ENCODE measurements at places on chromosomes 2 and 18.

DNA sequence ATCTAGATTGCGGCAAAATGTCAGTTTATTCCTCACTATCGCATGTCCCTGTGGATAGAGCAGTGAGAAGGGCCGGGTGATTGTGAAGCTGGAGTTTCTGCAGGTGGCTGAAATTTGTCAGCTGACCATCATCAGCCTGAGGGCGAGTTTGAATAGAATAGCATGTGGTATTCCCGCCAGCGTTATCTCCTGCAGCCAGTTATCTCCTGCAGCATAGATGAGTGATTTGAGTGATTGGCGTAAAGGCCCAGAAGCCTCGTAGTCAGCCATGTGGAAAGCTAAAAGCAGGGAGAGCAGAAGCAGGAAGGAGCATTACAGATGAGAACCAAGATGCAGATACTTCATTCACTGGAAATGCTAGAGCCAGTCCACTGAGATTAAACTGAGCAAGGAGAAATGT, 65.5 kb downstream of the CABLES1 start:
- no peak for DNase-seq

DNA sequence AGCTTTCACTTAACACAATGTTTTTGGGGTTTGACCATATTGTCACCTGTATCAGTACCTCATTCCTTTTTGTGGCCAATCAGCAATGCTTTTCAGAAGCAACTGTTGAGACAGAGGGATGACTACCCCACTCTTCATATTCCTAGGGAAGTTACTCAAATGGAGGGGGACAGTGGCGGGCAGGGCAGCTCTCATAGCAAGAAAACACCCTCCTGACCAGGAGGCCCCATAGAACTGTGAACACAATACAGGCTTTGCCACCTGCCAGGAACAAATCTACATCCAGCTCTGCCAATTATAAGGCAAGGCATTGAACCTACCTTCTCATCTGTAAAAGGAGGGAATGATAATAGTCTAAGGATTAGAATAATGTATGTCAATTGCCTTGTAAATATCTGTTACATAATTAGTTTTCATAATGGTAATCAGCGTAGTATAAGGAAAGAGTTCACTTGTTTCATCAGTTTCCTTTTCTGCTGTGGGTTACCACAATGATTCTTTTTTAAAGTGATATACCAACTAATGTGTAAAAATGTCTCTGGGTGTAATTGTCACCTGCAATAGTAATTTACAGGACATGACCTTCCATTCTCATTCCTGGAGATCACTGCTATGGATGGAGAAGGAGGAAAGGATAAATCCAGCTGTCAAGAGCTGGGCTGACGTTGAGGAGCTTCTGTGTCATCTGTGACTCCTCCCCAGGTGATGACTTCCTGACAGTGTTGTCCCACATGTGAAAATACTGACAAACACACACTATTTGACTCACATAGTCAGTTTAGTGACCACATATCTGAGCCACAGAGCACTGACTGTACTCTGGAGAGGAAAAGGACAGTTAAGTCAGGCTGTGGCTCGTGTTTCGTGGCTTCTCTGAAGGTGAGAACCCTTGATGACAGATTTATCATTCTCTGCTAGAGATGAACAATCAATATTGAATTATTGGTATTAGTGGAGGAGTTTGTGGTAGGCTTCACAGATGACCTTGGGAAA, 13.5 kb downstream of the ALPK2 start:
- DNase-seq, result no peak

DNA sequence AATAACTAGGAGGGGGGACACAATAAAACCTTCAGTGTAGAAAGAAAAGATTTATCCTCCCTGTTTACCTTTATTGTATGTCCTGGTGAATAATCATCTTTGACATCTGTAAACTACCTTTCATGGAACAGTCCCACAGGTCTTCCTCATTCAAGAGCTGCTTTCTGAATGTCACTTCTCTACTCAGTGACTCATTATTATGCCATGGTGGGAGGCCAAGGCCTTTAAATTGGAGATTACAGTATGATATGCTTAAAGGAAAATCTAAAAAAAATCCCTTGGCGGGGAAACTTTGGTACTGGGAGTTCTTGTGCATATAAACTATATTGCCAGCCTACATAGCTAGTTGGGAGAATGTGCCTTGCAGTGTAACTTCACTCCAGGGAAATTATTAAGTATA, 713.0 kb downstream of the TDRD15 start:
- DNase-seq, result peak; percentile 76

DNA sequence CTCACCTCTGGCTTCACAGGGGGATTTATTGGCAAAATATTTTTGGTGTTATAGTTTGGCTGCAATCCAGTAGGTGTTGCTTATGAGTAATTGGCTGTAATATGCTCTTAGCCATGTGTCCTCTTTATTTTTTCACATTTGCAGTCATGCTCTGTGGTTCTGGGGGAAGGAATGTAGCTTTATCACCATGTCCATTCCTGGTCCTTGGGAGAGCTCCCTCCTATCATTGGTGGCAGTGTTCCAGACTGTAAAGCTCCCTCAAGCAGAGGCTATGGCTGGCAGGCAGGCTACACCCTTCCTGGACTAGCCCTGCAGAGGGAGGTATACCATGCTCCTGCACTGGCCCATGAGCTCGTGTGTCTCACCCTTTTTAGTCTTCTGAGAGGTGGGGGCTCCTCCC, 120.0 kb upstream of the FSIP2 start:
- peak; percentile 54 for DNase-seq

DNA sequence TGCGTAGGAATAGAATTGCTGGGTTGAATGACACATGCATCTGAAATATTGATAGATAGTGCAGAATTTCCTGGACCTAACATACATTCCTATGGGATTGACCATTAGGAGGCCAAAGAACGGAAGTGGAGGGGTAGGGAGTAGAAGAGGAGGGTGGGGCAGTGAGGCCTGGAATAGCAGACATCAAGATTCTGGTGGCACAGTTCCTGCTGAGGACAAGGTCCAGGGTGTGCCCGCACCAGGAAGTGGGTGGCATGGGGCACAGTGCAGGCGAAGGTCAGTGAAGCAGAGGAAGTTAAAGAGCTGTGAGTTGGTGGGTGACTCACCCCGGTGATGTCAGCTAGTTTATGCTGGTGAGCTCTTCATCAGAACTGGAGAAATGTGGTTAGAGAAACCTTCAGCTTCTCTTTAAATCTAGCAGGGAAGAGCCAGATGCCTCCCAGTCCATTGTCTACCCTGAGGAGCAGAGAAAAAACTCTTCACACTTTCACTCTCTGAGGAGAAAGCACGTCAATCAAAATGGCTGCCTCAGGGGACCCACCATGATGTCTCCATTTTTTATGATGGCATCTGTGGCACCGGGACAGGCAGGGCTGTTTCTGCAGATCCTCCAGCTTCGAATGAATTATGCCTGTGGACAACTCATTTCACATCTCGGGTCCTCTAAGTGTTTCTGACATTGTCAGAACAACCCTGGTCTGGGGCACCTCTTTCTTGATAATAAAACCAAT, 55.9 kb upstream of the CTLA4 start:
- DNase-seq, result peak; percentile 93

DNA sequence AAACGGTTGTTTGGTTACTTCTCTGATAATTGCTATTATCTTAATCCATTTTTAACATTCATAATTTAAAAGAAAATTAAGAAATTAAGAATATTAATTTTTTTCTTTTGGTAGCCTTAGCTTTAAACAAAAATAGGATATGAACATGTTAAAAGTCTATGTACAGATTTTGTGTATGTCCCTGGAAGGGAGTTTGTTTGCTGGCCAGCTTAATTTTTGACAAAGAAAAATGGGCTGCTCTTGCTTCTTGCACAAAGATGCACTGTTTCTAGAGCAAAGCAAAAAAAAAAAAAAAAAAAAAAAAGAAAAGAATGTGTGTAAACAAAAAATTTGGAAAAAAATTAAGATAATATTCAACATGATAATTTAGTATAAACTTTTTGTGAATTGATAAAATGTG, 1.3 kb downstream of the RFTN2 start:
- no peak for DNase-seq

DNA sequence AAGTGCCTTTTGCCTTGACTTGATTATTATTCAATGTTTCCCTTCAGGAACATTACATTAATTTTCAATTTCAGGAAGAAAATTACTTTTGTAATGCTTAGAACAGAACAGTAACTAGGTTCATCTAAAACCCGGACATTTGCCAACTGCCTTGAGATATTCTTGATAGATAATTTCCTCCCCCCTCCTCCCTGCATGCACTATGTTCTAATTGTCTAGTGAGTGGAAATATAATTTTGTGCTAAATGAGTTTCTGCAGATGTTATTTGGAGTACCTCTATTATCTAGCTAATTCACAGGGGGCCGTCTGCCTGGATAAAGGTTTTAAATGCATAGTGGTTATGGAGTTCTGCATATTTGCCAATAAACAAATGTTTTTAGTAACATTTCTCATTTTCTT, 200.3 kb upstream of the SLC39A10 start:
- no peak for DNase-seq

DNA sequence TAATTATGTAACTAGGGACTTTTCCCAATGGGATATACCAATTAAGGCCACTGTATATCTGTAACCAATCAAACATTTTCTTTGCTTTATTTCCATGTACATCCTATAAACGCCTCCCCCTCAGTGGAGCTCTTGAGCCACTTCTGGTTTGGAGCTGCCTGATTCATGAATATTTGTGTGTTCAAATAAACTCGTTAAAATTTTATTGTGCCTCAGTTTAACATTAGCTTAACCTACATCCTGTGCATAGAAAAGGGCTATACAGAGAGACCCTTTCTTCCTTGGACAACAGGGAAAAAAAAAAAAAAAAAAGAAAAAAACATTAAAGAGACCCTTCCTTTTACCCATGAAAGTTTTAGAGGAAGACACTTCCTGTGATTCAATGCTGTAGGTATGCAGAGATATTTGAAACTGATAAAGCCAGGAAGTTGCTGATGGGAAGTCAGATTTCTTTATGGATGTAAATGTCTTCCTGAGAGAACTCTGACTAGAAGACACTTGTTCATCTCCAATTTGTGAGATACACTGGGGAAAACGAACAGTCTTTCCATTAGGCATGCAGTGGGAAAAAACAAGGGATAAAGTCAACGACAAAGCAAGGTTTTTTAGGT, 614.6 kb upstream of the SOX11 start:
- DNase-seq, result peak; percentile 27

DNA sequence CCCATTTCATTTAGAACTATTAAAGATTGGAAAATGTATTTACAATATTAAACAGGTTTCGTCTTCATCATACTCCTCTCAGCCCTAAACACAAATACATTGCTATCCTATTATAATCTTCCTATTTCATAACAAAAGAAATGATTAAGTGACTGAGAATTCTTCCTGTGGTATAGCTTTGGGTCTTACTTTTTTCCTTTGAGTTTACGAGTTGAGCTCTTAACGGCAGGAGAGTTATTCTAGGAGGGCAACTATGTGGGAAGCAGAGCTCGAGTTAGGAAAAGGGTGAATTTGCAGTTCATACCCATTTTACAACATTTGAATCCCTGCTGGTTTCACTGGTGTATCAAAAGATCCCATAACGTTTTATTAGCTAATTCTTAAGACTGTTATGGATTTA, 105.0 kb downstream of the FIGN start:
- no peak for DNase-seq

DNA sequence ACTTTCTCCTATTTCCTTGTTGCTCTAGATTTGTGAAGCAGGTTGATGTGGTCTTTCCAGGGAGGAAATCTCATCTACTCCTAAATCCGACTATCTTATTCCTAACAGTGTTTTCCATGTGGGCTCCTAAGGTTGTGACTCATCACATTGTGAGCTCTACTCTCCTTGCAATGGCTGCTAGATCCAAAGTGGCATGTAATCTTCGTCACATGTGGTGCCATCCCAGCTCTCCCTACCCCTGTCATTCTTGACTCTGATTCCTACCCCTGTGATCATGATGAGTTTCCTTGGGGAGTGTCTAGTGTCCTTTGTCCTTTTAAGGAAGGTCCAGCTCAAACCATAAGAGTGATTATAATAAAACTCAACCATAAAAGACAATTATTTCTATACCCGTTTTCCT, 47.3 kb upstream of the GULP1 start:
- DNase-seq, result peak; percentile 20

- DNase-seq, result no peak
Measured at GRCh38 chr2:66699793-66700676, 265.1 kb downstream of the MEIS1 start.

DNA sequence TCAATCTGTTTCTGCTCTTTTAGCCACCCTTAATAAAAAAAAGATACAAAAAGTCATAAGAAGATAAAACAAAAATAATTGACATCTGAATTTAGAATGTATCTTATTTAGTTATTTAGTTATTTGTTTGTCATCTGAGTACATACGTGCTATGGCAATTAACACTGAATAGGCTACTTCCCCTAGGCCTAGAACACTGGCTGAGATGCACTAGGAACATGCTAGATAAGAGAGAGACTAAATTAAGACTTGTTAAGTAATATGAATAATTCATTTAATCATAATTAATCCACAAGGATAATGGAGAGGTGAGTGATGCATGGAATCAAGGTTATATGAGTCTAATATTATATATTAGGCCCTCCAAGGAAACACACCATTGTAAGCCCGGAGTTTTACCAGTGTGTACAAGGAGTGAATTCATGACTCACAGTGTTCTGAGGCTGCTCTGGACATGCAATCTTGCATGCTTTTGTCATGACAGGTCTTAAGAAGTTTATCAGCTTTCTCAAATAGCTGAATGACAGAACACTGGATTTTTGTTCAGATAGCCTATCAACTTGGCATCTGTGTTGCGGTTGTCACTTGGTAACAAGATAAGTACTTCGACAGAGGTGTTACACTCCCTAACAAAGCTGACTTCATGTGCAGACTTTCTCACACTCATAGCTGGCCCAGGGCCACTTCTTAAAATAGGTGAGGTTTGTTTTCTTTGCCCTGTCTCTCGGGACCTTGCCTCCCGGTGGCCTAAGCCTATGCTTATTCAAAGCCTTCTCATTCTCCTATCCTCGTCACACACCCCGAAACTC, 5.0 kb upstream of the SERPINB2 start:
- peak; percentile 93 for DNase-seq

DNA sequence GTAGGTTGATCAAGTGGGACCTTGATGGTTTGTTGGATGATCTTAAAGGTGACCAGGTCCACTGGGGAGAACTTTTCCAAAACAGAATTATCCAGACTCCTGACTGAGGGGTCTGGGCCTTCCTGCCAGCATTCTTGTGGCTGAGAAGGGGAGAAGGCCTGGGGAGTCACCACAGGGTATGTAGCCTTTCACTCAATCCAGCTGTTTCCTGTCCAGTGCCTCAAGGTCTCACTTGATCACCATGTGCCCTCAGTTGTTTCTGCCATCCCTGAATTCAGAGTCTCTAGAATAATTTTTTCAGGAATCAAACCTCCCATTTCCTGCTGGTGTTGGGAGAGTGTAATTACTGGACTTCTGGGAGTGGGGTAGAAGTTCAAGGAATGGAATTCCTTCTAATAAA, 54.4 kb upstream of the TANC1 start:
- DNase-seq, result peak; percentile 42

GRCh38 chr18:58178511-58178910, 134.5 kb downstream of the NEDD4L start:
- DNase-seq, result peak; percentile 81

GRCh38 chr2:1235806-1236205, 177.5 kb upstream of the TPO start:
- DNase-seq, result no peak

DNA sequence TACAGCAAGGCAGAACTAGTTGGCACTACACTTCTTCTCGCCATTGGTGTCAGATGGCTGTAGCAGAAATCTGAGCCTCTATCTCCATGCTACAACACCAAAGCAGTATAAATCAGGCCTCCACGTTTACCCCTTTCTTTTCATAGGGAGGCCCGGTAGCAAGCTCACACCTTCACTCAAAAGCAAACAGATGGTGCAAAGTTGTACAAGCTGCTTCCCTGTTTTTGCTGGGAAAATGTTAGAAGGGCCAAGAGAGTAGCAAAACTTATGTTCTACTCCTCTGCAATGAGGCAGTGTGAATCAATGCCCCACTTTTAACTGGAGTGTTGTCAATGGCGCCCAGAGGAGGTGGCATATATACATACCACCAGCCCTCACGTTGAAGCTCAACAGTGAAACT, 369.6 kb upstream of the NRXN1 start:
- DNase-seq, result no peak

Data from fibroblast of skin of back (primary cell).